CD8-positive, alpha-beta T cell (primary cell): ENCODE measurements at places on chromosomes 4 and X.
A peak's percentile ranks its signal among the peaks of the same experiment; 100 is the strongest.

- DNase-seq, result no peak
Measured at GRCh38 chr4:167842487-167842886, 249.8 kb upstream of the ANXA10 start.

DNA sequence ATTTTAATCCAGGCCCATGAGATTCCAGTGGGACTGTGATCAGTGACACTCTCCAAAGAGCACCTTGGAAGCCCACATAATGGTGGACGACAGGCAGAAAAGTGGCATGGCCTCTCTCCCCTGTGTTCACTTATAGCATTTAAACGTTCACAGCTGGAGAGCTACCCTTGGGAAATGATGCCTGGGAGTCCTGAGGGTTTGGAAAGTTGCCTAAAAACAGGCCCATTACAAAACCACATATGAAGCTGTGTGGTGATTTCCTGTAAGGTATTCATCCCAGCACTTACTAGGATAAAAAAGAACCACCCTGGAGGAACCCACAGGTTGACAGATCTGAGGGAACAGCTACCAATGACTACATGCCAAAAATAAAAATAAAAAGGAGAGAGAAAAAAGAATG is 193.2 kb downstream of the RASL11B start:
- DNase-seq, result no peak

DNA sequence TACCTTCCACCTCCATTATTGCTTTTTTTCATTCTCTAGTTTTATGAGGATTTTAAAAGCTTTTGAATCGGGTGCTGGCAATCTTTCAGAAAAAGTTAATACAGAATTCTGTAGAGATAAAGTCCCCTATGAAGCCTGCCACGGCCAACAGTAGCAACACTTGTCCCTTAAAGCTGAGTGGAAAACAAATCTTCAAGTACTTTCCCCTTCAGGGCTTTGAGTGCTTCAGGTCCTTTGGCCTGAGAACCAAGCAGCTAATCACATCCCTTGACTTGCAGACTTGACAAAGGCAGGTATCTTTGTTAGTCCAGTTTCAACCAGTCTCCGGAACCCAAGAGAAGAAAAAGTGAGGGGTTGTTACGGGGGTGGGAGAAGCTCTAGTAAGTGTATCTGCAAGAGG is 144.4 kb downstream of the ATG4A start:
- no peak for DNase-seq

- DNase-seq, result no peak
Measured at GRCh38 chrX:52865343-52865998, 2.4 kb downstream of the XAGE3 start.

GRCh38 chr4:180009316-180009715 is 2233.9 kb upstream of the TENM3 start:
- no peak for DNase-seq

DNA sequence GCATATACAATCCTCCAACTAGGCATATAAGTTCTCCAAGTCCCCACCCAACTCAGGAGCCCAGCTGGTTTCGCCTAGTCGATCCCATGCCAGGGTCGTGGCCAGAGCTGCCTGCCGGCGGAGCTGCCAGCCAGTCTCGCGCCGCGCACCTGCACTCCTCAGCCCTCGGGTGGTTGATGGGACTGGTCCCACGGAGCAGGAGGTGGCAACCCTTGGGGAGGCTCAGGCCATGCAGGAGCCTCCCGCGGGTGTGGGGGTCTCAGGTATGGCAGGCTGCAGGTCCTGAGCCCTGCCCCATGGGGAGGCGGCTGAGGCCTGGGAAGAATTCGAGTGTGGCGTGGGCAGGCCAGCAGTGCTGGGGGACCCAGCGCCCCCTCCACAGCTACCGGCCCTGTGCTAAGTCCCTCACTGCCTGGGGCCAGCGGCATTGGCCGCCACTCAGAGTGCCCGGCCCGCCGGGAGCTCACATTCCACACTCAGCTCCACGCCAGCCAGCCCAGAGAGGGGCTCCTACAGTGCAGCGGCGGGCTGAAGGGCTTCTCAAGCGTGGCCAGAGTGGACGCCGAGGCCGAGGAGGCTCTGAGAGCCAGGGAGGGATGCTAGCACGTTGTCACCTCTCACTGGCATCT is 1086.4 kb upstream of the PCDH10 start:
- no peak for DNase-seq

- no peak for DNase-seq
Measured at GRCh38 chr4:188903986-188904385, 764.7 kb downstream of the TRIML1 start.

GRCh38 chr4:32032136-32032672 is 1312.0 kb downstream of the PCDH7 start:
- no peak for DNase-seq

DNA sequence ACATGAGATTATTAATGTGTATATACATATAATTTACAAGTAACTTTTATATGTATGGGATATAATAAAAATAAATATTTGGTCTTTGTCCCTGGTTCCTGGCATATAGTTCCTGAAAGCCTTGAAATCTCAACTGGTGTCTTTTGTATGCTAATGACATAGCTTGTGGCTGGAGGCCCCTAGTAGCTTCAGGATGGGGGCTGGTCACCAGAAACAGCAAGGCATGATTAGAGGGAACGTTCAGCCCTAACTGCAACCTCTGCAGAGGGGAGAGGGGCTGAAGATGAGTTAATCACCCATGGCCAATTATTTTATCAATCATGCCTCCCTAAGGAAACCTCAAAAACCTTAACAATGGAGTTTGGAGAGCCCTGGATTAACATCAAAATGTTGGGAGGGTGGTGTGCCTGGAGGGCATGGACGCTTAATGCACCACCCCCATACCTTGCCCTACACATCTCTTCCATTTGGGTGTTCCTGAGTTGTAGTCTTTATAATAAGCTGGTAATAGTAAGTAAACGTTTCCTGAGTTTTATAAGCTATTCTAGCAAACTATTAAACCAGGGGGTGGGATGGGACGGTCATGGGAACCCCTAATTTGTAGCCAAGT is 21.3 kb downstream of the PIN4 start:
- no peak for DNase-seq

GRCh38 chrX:40581336-40581920 is 658 bp downstream of the ATP6AP2 start:
- DNase-seq, result no peak

DNA sequence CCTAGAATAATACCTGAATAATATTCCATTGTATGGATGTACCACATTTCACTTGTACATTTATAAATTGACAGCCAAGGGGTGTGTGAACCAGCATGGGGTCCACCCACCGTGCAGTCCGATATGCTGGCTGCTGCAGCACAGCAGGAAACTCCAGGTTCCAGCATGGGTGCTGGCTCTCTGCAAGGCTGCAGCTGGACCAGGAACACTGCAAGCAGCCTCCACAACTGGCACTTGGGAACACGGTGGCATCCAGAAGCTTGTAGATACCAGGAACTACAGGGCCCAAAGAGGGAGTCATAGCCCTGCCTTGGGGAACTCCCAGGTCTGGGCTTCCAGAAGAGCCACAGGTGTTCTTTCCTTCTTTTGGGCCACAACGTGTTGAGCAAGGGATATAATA is 91.2 kb downstream of the NXF2 start:
- DNase-seq, result no peak

GRCh38 chr4:152258804-152259708 is 276.8 kb downstream of the FBXW7 start:
- DNase-seq, result no peak

DNA sequence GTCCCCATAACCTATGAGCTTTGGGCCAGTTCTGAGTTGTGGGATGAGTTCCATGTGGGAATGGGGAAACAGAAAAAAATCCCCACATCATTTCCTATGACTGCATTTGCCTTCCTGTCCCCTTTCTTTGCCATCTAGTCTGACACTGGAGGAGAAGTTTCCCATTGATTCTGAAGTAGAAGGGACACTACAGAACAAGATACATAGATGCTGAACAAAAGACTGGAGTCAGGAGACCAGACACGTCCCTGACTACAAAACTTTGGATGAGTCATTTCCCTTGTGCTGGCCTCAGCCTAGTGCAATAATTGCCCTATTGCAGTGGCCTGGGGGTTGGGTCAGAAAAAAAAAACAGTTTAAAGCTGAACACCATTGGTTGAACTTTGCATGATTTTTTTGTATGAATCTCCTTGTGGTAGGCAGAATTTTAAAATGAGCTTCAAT is 22.1 kb downstream of the BEX3 start:
- no peak for DNase-seq

- DNase-seq, result no peak
Measured at GRCh38 chrX:80432863-80433262, 12.6 kb downstream of the TENT5D start.

DNA sequence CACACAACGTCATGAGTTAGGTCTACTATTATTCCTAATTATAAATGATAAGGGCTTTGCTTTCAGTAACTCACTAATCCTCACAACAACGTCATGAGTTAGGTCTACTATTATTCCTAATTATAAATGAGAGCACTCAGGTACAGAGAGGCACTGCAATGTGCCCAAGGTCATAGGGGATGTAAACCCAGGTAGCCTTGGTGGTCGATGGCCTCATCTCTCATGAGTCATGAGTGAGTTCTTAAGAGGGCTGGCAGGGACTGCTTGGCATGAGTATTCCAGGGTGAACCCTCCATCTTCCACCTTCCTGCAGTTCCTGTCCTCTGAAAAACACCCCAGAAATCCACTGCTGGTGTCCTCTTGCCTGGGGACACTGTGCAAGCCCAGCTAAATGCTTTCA is 317.1 kb downstream of the STK32B start:
- no peak for DNase-seq

DNA sequence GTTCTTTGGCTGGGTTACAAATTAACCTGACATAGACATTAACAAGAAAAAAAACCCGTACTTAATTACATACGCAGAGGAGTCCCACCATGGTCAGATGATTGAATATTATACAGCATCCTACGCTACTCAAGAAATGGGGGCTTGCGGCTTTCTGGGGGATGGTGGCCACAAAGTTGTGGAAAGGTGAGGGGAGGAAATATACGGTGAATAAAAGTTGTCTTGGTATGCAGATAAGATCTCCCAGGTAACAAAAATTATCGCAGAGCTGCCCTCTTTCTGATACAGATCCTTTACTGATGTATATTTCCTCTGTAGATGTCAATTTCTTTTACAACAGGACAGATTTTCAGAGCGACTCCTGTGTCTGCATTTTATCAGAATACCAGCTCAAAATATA is 890 bp downstream of the DCAF16 start:
- DNase-seq, result no peak

DNA sequence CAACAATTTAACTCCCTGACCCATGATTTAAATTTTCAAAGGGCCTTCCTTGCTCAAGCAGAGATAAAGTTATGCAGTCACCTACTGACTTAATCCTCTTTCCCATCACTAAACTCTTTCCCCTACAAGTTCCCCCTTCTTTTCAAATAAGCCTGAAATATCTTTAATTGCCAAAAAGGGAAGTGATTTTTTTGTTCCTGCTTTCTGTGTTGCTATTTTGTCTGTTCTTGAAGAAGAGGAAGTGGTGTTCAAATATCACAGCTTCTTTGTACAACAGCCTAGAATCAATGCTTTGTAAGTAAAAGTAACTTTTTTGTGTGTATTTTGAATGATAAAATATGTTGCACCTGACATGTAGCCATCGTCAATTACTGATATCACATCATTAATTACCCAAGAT is 595.9 kb downstream of the CENPC start:
- DNase-seq, result peak; percentile 0

DNA sequence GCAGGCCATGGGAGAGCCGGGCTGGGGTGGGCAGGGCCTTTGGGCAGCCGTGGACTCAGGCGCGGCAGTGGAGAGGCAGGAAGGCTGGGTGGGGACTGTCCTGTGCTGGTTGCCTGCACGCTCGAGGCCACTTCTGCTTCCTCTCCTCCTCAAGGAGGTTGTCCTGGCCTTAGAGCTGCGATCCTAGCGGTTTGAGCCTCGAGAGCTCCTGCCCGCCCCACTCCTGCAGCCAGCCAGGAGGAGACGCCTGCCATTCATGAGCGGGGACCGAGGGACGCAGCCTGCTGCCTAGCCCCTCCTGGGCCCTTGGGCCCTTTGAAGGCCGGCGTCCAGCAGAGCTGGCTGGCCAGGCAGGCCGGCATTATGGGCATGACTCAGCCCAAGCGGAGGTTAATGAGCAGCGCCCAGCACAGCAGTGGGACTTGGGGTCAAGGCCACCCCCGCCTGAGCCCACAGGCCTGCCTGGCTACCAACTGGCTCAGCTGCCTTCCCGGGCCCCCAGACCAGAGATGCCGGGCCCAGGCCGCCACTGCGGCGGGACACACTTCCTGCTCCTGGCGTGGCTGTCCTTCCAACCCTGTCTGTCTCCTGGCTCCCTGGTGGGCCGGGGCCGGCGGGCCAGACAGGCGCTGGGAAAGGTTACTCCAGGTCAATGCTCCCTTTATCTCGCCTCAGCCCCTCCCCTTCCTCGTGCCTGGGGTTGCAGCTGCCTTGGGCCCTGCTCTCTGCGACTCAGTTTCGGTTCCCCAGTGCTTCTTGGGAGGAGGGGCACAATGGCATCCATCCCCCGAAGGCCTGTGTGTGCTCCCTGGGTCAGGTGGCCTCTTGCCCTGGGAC is 1.8 kb downstream of the ABCD1 start:
- no peak for DNase-seq

GRCh38 chr4:140242357-140243277 is 88.6 kb upstream of the MAML3 start:
- DNase-seq, result no peak

- no peak for DNase-seq
Measured at GRCh38 chr4:15515106-15515505, 45.4 kb downstream of the CC2D2A start.

GRCh38 chrX:38816155-38816554 is 14.9 kb downstream of the MID1IP1 start:
- no peak for DNase-seq

GRCh38 chr4:88511236-88511635 is 12.3 kb downstream of the PYURF start:
- no peak for DNase-seq

DNA sequence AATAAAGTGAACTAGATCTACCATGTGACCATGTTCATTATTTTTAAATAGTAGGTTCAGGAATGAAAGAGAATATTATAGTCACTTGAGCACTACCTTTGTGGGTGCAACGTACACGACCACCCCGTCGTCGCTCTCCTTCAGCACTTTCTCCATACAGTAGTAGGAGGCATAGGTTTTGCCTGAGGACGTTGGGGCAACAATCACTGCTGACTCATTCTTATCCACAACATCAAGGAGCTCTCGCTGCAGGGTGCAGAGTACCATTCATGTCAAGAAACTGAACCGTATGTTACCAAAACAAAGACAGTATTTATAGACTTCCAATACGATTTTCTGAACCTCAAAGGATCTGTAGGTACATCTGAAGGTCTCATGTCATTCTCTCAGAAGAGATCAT is 44.7 kb downstream of the DDX60 start:
- DNase-seq, result no peak
